A172 (cell line): ENCODE measurements at places on chromosomes 3 and 15.
A peak's percentile ranks its signal among the peaks of the same experiment; 100 is the strongest.

DNA sequence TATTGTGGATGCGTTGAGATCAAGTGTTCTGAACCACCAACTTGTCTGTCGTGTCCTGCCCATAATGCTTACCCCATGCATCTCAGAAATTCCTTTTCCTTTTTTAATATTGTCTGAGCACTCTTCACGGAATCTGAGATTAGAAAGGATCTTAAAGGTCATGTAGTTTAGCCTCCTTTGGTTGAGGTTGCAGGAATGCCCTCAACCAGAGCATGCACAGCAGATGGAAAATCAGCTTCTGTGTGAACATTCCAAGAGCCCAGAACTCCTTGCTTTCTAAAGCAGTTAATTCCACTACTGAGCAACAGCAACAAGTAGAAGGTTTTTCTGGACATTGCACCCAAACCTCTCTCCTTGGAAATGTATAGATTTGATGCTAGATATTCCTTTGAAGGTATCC, 153.7 kb downstream of the TPRG1 start:
- DNase-seq, result no peak

DNA sequence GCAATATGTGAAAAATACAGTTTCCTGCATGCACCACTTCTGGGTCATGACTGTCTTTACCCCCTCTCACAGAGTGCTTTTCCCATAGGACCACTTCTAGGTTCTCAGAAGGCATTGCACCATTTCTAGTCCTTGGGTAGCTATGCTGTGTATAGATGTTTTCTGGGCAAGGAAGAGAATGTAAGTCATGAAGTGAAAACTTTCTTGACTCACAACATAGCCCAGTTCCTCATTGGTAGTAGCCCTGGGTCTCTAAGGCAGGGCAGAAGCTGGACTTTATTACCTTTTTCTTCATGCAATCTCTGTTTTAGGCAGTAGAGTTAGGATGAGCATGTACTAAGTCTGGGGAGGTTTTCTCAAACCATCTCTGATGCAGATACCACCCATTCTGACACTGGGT, 203.1 kb downstream of the EPHB1 start:
- DNase-seq, result no peak

- DNase-seq, result no peak
Measured at GRCh38 chr3:20558161-20558560, 372.2 kb upstream of the SGO1 start.

DNA sequence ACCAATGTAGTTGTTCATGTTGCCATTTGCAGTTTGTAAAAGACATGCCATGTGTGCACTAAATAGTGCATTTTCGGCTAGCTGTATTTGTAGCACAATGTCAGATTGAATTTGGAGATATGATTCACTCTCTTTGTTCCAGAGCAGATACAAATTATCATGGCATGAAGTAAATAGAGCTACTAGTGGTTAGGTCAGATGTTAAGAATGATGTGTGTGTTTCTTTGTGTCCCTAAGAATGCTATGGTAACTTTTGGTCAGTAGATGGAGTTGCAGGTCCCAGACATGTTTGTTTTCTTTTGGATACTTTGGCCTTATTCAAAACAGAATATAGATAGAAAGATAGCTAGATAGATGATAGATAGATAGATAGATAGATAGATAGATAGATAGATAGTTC, 595.8 kb downstream of the NLGN1 start:
- DNase-seq, result peak; percentile 46

DNA sequence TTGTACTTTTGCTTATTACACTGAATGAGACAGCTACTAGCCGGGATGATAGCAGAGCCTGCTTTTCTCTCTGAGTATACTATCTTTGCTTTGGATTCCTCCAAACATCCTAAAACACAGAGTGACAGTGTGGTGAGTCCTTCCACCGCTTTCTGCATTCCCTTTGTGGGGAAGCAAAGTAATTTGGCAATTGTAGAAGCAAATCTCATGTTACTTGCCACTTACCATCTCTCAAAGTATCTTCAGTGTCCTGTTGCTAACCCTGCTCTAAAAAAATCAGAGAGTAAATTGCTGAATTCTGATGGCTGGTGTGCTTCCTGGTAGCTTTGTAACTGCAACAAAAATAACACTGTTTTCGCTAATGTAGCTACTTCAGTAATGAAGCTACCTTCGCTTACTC, 92.4 kb upstream of the LRRFIP2 start:
- DNase-seq, result no peak

- DNase-seq, result no peak
Measured at GRCh38 chr15:77567202-77567601, 65.5 kb downstream of the LINGO1 start.

- peak; percentile 59 for DNase-seq
Measured at GRCh38 chr3:10334459-10334858, 13.5 kb upstream of the SEC13 start.

DNA sequence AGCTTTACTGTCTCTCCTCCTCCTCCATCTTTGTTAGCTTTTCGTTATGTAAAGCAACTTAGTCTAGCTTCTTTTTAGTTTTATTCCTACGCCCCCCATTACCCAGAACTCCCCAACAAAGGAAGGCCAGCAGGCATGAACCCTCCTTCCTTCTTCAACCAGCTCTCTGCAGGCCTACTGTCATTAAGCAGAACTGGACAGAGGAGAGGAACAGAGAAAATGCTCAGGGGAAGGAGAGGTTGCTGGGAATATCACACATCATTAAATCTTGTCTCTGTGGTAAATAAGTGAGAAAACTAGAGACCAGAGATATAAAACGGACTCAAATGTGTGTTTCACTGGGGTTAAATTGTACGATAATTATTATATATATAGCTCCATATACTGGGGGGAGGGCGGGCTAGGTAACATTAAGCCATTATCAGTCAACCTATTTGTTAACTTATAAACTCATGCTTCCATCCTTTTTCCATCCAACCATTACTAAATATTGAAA, 19.3 kb upstream of the SLC28A1 start:
- no peak for DNase-seq

GRCh38 chr15:55774113-55774970, 31.4 kb upstream of the PRTG start:
- DNase-seq, result peak; percentile 32

GRCh38 chr3:131361464-131362421, 19.8 kb upstream of the NUDT16 start:
- DNase-seq, result no peak

DNA sequence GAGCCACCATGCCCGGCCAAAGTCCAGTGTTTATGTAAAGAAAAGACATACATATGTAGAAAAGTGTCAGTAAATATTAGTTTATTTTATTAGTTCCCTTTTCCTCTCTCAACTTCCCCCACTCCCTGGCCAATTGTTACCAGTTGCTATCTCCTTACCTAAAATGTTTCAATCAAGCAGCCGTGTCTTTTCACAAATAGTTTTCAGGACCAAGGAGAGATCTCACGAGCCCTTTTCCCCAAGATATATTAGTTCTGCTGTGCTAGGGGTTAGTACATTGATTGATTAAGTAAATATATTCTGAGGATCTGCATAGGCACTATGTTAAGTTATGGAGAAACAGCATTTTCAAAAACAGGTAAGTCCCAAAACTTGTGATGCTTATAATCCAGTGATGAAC, 87.4 kb downstream of the ZIC4 start:
- no peak for DNase-seq

- DNase-seq, result no peak
Measured at GRCh38 chr15:96366526-96366877, 36.0 kb downstream of the NR2F2 start.

DNA sequence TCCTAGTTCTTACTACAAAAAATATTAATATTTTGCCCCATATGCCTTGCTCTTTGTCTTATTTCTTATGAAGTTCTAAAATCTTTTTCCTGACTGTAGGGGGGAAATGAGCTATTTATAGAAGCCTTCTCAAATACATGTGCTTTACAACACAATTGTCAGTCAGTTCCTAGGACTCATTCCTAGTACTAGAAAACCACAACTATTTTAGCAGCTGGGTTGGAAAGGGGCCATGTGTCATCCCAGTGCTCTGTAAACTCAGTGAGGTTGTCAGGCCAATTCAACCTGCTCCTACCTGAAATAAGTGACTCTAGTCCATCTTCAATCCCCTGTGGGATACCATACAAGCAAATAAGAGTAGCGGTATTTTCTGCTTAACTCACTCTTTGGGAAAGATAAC, 153.8 kb downstream of the ULK4 start:
- peak; percentile 62 for DNase-seq

DNA sequence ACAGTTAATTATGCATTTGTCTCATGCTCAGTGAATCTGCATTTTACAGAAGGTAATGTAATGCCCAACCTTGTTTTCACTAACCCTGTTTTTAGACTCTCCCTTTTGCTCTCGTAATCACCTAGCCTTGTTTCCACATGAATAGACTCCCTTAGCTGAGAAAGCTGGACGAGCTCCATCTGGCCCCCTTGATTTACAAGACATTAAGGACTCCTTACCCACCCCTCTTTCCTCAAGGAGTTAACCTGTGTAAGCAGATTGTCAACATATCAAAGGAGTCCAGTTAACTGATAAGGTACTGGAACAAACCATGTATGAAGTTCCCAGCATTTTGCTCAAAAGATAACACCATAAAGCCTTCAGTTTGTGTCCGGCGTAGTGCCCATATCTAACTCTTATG, 99.6 kb downstream of the VPS8 start:
- no peak for DNase-seq

GRCh38 chr3:126114443-126115386, 30.8 kb upstream of the SLC41A3 start:
- DNase-seq, result no peak

GRCh38 chr15:31328428-31328968, 1.9 kb downstream of the KLF13 start:
- DNase-seq, result no peak

DNA sequence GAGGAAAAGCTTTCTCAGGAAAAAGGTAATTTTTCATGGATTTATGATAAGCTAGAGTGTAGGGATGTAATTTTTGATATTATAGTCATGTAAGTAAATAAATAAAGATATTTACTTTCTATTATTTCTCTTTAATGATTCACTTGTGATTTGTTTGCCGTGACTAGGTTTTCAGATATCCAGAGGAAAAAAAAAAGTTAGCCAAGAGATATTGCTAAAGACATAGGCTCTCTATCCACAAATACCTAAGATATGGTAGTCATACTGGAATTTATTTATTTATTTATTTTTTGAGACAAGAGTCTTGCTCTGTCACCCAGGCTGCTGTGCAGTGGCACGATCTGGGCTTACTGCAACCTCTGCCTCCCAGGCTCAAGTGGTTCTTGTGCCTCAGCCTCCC, 59.9 kb downstream of the AP4E1 start:
- no peak for DNase-seq

- peak; percentile 37 for DNase-seq
Measured at GRCh38 chr3:159941038-159942000, 47.3 kb upstream of the IL12A start.

DNA sequence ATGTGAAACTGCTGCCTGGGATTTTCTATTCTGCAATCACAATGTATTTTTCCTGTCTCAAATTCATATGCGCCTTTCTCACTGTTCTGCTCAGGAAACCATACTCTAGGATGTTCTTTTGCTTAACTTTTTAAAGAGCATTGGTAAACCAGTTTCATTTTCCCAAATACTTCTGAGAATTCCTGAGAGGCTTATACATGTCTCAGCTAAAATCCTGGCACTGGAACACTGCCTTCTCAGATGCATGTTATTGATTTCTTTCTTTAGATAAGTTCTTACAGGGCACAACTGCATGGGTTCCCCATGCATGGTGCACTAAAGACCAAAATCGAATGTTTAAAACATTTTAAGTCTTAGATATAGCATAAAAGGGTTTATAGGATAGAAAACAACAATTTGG, 178.3 kb upstream of the PLSCR5 start:
- DNase-seq, result no peak

DNA sequence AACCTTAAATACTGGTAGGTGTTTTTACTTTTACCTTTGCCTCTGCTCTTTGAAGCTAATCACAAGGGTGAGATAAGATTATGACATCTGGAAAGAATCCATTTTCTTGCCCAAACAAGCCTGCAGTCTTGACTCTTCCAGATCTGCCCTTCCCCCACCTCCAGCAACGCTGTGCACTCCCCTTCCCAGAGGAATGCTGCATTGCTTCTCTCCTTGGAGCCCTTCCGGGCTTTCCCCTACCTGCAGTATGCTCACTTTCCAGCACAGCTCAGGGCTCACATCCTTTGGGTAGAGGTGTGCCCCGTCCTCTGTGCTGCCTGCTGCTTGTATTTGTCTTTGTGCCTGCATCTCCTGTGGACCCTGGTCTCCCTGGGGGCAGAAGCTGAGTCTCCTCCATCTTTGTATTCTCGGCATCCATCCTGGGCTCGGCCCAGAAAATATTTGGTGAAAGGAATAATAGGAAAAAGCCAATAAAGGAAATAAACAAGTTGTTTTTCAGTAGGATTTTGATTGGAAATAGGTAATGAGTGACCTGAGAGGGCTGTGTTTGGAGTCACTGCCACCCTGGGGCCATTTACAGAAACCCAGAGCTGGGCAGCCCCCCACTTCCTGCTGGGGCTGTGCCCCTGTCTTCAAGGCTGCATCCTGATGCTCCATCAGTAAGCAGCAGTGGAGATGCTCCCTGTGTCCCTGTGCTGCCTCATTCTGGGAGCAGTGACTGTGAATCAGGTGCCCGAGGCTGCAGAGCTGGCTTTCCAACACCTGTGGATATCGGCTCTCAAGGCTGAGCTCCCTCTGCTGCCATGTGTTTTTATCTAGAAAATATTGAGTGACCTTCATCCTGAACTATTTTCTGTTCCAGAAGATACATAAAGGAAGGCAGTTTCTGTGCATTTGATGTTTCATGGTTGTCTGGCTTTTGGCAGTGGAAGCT, 117.5 kb downstream of the EEFSEC start:
- DNase-seq, result no peak

DNA sequence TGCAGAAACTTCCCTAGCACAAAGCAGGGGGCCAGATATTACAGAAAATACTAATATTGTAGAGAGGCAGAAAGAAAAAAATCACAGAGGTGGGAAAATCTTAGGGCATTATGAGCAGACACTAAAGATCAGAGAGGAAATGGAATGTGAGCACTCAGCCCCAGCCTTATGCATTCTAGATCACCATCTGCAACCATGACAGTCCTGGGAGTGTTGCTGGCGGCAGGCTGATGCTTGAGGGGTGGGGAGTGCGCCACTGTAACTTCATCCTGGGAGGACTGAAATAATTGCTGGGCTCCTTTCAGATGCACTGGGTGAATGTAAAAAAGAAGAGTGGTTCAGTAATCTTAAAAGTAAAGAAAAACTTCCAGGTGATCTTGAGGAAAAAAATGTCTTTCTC, 427.6 kb upstream of the SEMA6D start:
- no peak for DNase-seq

GRCh38 chr3:15449489-15450224, 22.3 kb downstream of the EAF1 start:
- DNase-seq, result no peak

- DNase-seq, result no peak
Measured at GRCh38 chr15:23687143-23687470, at the start of gene NDN. NDN (minus strand) TSS chr15:23687305; CDS start chr15:23687217, 88 bp downstream.

- no peak for DNase-seq
Measured at GRCh38 chr3:33023176-33024136, 72.0 kb downstream of the CCR4 start.
